T-cell (primary cell): ENCODE measurements at places on chromosomes 5 and 9.

DNA sequence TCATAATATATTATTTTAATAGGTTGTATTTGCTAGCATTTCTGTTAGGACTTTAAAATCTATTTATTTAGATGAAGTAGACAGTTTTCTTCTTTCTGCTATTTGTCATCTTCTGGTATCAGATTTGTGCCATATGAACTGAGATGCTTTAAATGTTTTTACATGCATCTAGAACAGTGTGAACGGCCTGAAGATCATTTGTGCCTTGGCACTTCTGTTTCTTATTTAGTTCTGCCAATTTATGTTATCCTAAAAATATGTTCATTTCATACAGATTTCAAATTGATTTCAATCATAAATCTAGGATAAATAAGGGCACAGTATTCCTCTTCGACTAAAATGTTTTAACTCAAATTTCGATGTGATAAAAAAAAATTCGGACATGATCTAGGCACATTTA lies 16.1 kb downstream of the ZBTB34 start:
- H3K36me3 ChIP-seq = peaks cover 9% of the 10 kb centered on the region
- H3K27ac ChIP-seq = no peak overlapping the region
- DNase-seq = no peak
- no peaks in the 10 kb centered on the region for H3K4me1 ChIP-seq

DNA sequence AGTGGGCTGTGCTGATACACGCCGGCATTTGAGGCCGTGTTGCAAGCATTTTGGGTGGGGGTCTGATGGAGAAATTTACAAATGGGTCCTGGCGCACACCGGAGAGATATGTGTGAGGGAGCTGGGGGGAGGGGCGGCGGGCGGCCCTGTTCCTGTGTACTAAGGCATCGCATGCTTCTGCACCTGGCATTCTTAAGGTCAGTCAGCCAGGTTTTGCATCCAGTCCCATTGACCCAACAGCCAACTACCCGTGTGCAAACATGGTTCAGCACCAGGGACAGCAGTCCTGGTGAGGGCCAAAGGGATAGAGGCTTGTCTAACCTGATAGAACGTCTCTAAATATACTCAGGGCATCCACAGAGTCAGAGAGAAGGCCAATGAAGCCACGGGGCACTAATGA lies 839 bp downstream of the GABRG2 start:
- no peak for DNase-seq
- no peaks in the 10 kb centered on the region for H3K36me3 ChIP-seq
- no peaks in the 10 kb centered on the region for H3K4me1 ChIP-seq
- no peaks in the 10 kb centered on the region for H3K27me3 ChIP-seq

DNA sequence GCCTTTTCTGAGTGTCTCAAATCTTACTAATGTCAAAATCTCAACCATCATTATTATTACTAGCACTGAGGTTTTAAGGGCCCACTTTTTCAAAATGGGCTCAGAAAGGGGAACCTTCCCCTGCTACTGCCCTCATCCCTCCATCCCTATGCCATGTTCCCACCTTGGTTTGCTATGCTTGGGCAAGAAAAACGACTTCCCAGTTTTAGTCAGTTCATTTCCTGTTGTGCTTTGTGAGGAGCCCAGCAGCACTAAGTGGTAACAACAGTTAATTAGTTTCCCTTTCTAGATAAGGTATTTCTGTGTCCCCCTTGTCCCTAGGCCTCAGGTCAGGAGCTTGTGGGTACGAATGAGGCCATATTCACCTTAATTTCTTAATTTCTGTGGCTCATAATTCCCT lies 595.2 kb downstream of the RAB3C start:
- no peak for DNase-seq
- H3K4me1 ChIP-seq = peaks cover 2% of the 10 kb centered on the region
- H3K36me3 ChIP-seq = no peaks in the 10 kb centered on the region
- no peaks in the 10 kb centered on the region for H3K27me3 ChIP-seq

DNA sequence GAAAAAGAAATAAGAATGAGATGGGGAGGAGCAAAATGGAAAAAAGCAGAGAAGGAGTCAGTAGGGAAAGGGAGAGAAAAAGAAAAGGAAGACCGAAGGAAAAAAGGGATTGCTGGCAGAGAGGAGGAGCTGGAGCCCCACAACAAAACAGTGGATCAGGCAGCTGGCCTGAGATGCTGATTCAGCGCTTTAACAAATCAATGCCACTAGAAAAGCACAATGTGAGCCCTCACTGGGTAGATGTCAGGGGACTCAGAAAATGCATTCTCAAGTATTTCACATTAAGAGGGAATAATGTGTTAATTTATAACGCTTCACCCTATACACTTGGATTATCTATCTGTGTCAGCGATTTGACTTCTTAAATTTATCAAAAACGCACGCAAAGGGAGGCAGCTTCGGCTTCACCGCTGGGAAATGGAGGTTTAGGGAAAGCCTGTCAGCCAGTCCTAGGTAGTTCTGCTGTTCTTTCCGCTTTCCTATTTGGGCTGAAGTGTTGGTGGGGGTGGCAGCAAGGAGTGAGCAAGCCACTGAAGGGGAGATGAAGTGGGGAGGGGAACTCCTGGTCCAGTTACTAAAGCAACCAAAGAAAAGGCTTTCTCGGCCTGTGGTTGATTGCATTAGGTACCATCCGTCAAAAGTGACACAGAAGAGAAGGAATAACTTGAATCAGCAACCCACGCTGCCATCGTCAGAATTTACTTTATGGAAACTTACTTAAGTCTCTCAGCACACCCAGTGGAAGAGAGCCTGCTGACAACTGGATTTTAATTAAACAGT lies 161.6 kb downstream of the BNC2 start:
- H3K4me3 ChIP-seq = no peak overlapping the region
- DNase-seq = no peak
- H3K36me3 ChIP-seq = no peaks in the 10 kb centered on the region
- H3K4me1 ChIP-seq = no peaks in the 10 kb centered on the region

DNA sequence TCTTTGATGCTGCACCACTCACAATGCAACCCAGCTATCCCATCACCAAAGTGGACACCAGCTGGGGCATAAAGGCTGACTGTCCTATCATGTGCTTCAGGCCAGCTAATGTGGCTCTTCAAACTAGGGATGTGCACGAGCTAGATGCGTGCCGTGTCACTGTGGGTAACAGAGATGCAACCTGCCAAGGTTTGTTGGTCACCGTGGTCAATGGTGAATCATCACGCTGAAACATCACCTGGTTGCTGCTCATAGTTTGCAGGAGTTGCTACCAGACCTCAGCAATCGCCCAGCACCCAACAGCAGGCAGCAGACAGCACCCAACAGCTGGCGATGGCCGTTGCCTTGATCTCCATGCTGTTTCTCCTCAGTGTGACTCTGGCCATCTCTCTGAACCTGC lies 2.1 kb upstream of the PCDHGA1 start:
- H3K27me3 ChIP-seq = peaks cover 43% of the 10 kb centered on the region
- no peaks in the 10 kb centered on the region for H3K4me1 ChIP-seq
- no peak for DNase-seq
- no peak overlapping the region for H3K27ac ChIP-seq
- H3K4me3 ChIP-seq = no peak overlapping the region
